Hair follicular keratinocyte (primary cell): ENCODE measurements at places on chromosomes 7 and 10. TPM values are rescaled to one million over a fixed set of nuclear protein-coding genes. Genes with fewer than 3 reads are reported as not detected.

The SPDYE2 gene
- total RNA-seq = not detected in 2 replicates

The SFTPA1 gene
- not detected in 2 replicates for total RNA-seq

The GDF2 gene
- total RNA-seq = not detected in 2 replicates

The FAM25G gene
- total RNA-seq = 15.6 and 21.2 TPM in 2 replicates

The FIGNL1 gene
- total RNA-seq = 6.6 and 19.3 TPM in 2 replicates
